ENCODE measurements at places on chromosomes 2 and 18.

DNA sequence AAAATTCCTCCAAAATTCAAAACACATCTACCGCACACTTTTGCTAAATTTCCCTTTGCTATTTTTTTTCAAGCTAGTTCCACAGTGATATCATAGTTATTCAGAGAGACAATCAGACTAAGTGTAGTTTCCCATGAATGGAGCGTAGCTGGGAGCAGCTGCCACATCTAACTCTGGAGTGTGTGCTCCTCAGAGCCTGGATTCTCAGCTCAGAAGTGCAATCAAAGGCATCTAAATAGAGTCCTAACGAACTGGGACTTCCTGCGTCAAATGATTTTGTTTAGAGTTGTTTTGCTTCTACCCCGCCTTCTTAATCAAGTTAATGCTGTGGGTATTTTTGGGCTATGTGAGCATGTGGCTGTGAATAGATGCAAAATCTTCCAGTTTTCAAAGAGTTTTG is 160.3 kb downstream of the TMEM18 start:
- DNase-seq: no peak

DNA sequence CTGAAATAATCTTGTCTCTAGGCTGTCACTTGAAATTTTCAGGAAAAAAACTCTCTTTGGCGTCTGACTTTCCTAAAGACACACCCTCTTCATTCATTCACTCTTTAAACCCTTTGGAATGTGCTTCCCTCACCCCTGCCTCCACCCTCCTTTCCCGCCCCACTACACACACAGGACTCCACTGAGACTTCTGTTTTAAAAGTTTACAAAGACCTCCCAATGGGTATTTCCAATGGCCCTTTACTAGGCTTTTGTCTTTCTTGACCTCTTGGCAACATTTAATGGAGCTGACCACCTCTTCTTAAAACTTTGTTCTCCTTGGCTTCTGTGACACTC is 96.1 kb downstream of the RBMS1 start:
- no peak for DNase-seq

DNA sequence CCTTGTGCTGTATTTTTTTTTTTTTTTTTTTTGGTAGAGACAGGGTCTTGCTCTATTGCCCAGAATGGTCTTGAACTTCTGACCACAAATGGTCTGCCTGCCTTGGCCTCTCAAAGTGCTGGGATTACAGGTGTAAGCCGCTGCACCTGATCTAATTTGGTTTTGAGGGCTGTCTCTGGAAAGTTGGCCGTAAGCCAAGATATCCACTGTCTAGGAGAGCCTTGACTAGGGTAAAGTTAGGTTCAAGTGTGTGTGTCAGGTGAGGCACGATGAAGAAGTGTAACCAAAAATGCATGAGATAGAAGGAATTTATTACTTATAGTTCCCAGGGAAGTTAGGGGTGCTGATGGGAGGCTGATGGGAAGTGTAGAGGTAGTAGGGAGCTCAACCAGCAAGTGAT is 46.7 kb downstream of the INO80C start:
- DNase-seq: no peak

- no peak for DNase-seq
Measured at GRCh38 chr2:167756446-167756845, 490.9 kb downstream of the STK39 start.

- no peak for DNase-seq
Measured at GRCh38 chr2:142757111-142757510, 120.4 kb upstream of the KYNU start.

DNA sequence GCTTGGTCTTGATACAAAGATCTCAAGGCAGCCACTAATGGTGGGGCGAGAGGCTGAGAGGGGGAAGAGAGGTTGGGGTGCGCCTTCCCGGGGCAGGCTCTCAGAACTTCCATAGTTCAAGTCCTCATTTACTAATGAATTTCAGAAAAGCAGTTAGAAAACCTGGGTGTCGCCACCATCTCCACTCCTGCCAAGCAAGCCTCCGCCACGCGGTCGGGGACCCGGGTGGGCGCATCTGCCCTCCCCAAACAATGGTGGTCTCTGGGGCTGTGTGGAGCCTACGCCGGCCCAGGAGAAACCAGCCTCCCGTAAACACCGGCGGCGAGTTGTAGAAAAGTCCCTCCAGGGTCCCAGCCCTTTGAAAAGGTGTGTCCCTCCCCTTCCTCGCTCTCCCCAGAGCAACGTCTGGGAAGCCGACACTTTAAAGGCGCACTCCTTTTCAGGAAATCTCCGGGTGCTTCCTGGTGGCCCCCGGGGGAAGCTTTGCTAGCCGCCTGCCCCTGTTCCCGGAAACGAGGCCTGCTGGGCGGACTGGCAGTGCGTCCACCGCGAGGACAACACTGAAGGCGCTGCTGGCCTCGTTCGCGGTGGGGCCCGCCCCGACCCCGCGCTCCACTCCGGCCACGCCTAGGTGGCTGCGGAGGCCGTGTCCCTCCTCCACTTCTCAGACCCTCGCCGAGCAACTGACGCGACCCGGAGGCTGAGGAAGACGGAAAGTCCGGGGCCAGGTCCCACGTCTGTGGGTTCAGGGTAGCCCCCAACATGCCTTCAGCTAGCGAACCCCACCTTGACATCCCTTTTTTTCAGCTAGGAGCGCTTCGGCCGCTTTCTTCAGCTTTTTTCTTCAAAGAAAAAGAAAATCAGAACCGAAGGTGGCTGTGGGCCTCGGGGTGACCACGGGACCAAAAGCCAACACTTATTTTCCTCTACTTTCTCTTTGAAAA is 16.8 kb downstream of the EVX2 start:
- no peak for DNase-seq

GRCh38 chr2:12270876-12271588 is 445.7 kb upstream of the TRIB2 start:
- DNase-seq: no peak

- no peak for DNase-seq
Measured at GRCh38 chr2:222295368-222296062, 3.3 kb downstream of the PAX3 start.

DNA sequence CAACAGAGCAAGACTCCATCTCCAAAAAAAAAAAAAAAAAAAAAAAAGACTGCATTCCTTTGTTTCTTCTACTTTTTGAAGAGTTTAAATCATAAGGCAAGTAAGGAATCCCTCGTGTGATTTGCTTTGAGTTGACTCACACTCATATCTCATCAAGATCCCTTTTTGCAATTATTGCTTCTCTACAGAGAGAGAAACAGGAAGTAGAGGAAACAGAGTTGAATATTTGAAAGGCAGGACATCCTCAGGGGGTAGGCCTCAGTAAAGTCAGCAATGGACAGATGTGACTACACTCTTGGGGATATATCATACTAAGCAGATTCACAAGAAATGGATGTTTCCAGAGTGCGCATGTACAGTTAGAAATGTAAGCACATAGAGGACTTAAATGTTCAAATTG is 11.2 kb upstream of the EFR3B start:
- no peak for DNase-seq

- DNase-seq: no peak
Measured at GRCh38 chr2:1278861-1279260, 134.4 kb upstream of the TPO start.

DNA sequence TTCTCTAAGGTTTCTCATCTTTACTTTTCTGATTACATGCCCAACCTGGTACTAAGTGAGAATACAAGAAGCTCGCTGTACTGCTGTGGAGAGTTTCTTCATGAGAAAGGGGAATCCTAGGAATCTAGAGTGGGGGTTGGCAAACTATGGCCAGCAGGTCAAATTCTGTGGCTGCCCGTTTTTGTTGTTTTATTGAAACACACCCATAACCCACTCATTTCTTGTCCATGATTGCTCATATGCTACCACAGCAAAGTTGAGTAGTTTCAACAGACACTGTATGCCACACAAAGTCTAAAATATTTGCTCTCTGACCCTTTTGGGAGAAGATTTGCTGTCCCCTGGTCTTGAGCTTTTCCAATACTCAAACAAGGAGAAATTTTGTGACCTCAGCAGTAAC is 58.8 kb downstream of the C2orf74 start:
- DNase-seq: peak; percentile 8

- DNase-seq: peak; percentile 65
Measured at GRCh38 chr2:240568678-240569522, 616 bp downstream of the RNPEPL1 start.

DNA sequence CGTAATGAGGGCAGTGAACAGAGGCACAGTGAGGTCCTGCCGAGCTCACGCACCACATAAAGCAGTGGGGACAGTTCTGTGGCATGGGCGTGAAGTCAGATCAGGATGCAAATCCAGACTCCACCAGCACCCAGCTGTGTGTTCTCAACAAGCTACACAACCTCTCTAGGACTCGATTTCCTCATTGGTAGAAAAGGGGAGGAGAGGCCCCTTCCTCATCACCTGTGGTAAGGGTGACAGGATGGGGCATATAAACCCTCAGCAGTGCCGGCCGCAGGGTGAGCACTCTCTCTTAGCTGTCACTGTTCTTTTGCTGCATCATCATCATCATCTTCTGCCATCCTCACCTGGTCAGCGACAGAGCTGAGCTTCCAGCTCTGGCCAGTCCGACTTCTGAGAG is 54.8 kb downstream of the C2orf76 start:
- DNase-seq: no peak

GRCh38 chr2:134623796-134624195 is 95.0 kb downstream of the TMEM163 start:
- no peak for DNase-seq

- DNase-seq: no peak
Measured at GRCh38 chr18:61149786-61150185, 183.4 kb upstream of the CDH20 start.

GRCh38 chr18:76476665-76477561 is 18.1 kb downstream of the ZNF516 start:
- no peak for DNase-seq

DNA sequence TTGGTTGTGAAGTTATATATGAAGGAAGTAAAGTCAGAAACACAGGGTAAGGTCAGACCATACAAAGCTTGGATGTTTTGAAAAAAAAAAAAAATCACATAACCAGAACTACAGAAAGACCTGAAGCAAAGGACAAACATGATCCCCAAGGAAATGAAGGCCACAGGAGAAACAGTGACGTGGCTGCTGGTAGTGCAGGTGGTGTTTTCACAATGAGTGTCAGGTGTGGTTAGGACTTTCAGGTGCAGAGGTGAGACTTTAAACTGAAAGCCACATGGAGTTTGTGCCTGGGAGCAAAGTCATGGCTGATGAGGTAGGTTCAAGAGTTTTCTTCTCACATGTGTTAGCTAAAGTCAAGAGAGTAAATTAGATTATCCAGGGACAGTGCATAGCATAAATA is 270.7 kb downstream of the PIEZO2 start:
- no peak for DNase-seq

DNA sequence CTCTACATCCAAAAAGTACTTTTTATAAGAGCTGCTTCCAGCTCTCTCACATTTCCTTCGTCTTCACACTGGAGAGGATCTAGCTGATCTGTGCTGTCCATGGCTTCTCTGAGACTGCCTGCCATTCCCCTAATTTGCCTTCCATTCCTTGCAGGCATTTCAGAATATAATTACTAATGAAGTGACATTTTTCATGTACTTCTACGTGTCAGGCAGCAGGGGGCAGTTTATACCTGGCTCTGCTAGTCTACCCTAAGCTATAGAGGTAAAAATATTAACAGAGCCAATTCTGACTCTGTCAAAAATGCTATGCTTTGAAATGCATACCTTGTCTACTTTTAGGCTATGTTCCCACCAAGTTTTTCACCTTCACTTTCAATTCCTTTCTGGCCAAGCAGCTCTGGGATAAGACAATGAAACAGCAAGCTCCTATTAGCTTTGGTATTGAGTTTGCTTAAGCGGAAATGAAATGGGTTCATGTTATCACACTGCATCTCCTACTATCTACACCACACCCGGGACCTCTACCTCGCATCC is 81.9 kb downstream of the MEP1B start:
- DNase-seq: peak; percentile 6

DNA sequence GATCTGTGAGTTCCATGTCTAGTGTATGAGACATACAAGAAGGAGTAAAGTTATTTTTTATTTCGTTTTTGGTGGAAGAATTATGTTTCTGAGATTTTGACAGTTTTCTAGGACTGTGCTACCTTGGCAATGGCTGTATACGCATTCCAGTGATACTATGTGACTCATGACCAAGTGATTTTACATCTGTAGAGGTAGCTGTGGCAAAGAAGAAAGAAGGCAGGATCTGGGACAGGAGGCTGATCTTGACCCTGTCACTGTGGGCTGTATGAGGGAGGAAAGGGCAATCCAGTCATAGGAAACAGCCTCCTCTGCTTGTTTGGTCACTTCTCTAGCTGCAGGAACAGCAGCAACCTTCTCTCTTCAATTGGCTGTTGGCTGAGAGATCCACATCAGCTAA is 44.0 kb upstream of the PDCL3 start:
- peak; percentile 53 for DNase-seq

- DNase-seq: no peak
Measured at GRCh38 chr2:96756788-96757476, 3.8 kb upstream of the CNNM4 start.

- no peak for DNase-seq
Measured at GRCh38 chr2:30733876-30734520, 73.2 kb downstream of the CAPN13 start.

- DNase-seq: no peak
Measured at GRCh38 chr18:69999656-70000055, 52.0 kb upstream of the CD226 start.

GRCh38 chr18:58335223-58335622 is 291.2 kb downstream of the NEDD4L start:
- DNase-seq: no peak

GRCh38 chr2:241473399-241473798 is 35.0 kb downstream of the STK25 start:
- DNase-seq: no peak

- DNase-seq: no peak
Measured at GRCh38 chr2:207135801-207136457, 29.8 kb downstream of the KLF7 start.

GRCh38 chr2:158518084-158518483 is 61.3 kb downstream of the PKP4 start:
- no peak for DNase-seq

DNA sequence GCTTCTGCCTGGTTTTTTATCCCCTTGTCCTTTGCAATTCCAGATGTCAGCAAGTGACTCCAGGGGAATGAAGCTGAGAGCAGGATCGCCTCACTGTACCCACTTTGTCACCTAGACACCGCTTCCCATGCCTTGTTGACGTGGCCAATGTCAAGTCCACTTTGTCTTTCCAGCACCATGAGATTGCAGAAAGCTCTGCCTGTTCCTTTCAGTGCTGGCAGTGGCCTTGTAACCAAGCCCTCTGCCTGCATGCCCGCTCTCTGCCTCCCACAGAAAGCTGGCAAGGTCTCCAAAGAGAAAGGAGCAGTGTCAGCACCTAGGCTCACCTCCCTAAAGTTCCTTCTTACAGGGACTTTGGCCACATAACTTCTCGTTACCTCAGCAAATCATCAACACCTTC is 282.2 kb upstream of the ST6GAL2 start:
- DNase-seq: no peak

DNA sequence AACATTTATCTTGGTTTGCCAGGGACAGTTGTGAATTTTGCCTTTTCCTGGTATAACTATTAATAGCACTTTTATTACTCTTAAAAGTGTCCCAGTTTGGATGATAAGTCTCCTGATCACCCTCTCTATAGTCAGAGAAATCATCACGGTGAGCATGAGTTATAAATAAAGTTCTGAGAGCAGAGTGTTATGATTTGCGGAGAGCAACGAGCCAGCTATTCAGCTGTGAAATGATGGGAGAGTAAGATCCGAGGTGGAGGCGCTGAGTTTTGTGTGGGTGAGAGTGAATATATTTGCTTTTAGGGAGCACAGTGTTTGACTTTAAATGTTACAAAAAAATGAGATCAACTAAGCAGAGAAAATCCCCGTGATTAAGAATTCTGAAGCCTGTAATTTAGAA is 179.6 kb downstream of the DSC3 start:
- DNase-seq: no peak

- no peak for DNase-seq
Measured at GRCh38 chr2:192051533-192051932, 143.2 kb downstream of the TMEFF2 start.

All from H54 (cell line).